Activated CD4-positive, alpha-beta memory T cell treated with anti-CD3 and anti-CD28 coated beads for 36 hours (primary cell): ENCODE measurements at places on chromosomes 2 and 18.
A peak's percentile ranks its signal among the peaks of the same experiment; 100 is the strongest.

DNA sequence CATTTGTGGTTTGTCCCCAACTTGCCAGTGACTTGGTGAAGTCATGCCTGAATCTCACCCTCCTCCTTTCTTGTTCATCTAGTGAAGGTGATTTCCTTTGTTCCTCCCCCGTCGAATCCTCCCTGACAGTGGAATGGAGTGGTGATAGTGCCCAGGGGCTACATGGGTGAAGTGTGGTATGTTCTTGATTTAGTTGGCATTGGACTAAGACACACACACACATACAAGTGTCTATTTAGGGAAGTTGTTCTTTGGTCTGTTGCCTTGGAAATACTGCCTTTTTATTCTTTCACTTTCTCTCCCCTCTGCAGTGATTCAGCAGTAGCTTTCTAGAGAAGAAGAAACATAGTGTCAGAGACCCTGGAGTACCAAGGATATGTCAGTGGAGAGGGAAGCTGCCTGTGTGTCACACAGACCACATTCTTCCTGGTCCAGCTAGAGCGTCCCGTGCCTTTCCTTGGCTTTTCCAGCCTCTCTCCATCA is 10.9 kb downstream of the INPP4A start:
- DNase-seq = peak; percentile 60

DNA sequence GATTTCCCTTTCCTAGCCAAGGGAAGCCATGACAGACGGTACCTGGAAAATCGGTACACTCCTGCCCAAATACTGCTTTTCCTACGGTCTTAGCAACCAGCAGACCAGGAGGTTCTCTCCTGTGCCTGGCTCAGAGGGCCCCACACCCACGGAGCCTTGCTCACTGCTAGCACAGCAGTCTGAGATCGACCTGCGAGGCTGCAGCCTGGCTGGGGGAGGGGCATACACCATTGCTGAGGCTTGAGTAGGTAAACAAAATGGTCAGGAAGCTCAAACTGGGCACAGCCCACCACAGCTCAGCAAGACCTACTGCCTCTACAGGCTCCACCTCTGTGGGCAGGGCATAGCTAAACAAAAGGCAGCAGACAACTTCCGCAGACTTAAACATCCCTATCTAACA is 6.8 kb upstream of the CD207 start:
- DNase-seq = no peak

GRCh38 chr2:42931146-42931817 is 138.9 kb upstream of the HAAO start:
- DNase-seq = no peak

- DNase-seq = no peak
Measured at GRCh38 chr2:8578335-8579244, 103.3 kb upstream of the ID2 start.
